Posterior vena cava (tissue), 2 donors: ENCODE measurements at places on chromosomes 7 and 10. TPM values are rescaled to one million over a fixed set of nuclear protein-coding genes. Genes with fewer than 3 reads are reported as not detected.

PEX1 gene
- 16.9 TPM for total RNA-seq

PRLHR gene
- total RNA-seq: not detected

HKDC1 gene
- total RNA-seq: 0.09 TPM

GRCh38 chr10:88473989-88474883 is 108.9 kb downstream of the RNLS start:
- DNase-seq: no peak

- DNase-seq: no peak
These were observed 30.3 kb downstream of the SKIDA1 start for GRCh38 chr10:21495002-21495751.

GRCh38 chr10:15744217-15744865 is 24.6 kb upstream of the ITGA8 start:
- no peak for DNase-seq

DNA sequence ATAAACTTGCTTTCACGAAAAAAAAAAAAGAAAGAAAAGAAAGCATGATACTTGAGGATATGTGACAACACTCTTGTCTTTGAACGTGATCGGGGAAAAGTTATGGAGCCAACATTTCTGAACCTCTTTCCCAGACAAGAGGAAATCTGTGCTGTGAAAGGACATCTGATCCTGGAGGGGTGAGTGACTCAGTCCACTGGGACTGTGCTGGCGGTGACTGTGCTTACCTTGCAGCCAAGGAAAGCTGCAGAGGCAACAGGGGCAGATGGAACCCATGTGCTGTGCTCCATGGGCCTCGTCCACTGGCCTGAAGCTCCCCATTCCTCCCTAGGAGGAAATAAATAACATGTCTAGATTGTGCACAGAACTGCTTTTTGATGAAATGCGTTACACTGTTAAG is 116.5 kb upstream of the RAB11FIP2 start:
- DNase-seq: no peak
